ENCODE measurements at places on chromosomes 3 and 15. TPM values are rescaled to one million over a fixed set of nuclear protein-coding genes. Genes with fewer than 3 reads are reported as not detected.

GRCh38 chr15:28995705-28996104, 109.9 kb downstream of the APBA2 start:
- no peak for DNase-seq

DNA sequence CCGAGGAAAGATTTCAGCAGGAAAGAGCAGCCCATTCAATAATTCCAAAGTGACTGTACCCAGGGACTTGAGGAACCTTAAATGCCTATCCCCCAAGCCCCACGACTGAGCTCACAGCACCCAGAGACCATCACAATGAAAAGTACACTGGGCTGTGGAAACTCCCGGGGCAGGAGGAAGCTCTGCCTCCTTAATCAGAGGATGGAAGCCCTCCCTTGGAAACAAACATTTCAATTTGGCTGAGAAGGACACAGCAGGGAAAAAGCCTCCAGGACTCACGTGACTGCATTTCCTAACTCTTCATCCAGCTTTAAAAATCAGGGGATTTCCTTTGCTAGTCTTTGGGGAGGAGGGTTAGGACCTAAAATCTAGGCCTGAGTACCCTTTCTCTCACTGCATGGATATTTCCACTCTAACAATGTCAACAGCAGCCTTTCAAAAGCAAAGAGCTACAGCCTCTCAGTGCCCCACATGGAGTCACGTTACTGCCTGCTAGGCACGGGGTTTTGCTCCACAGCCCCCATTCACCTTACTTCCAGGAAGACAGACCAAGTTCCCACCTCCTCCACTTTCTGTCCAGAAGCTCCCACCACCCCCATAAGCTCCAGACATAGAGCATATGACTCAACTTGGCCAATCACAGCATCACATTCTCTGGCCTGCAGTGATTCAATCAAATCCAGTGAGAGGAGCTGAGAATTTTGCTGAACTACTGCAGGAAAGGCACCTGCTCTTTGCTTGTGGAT, 68.9 kb upstream of the WNT5A start:
- DNase-seq, result no peak

The SAMMSON gene
- not detected for total RNA-seq

The DNAJC19 gene
- total RNA-seq, result 30.3 TPM

The UCN2 gene
- not detected for total RNA-seq

Measured in dermis microvascular lymphatic vessel endothelial cell (primary cell).